ENCODE measurements at places on chromosomes 4 and X.

DNA sequence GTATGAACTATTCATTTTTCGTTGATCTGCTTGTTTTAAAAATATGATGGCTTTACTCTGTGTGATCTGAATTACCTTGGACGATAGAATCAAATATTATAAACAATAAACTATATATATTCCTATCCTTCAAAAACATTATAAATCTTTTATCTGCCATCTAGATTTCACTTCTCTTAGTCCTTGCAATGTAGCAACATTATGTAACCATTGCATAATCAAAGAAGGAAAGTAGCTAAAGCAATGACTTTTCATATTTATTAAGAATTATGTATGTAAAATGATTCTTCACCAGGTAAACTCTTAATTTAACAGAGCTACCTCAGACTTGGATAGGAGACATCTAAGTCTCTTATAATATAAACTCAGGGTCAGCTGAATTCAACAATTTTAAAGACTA lies 210.5 kb downstream of the ADAMTS3 start:
- DNase-seq = no peak

DNA sequence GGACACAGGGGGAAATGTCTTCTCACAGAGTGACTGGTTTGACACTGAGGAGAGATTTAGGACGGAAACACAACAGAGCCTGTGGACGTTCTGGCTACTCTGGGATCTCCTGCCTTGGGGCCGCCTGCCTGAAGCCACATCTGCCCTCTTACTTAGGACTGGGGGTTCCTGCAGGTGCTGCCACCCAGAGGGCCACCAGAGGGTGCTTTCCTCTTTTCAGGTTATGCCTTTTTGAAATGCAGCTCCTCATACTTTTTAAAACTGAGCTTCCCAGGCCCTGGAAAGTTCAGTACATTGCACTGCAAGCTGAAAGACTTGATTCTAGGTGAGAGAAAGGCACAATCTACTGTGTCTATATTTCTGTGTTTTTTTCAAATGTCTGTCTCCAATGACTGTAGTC lies 92.2 kb upstream of the PGRMC2 start:
- no peak for DNase-seq

DNA sequence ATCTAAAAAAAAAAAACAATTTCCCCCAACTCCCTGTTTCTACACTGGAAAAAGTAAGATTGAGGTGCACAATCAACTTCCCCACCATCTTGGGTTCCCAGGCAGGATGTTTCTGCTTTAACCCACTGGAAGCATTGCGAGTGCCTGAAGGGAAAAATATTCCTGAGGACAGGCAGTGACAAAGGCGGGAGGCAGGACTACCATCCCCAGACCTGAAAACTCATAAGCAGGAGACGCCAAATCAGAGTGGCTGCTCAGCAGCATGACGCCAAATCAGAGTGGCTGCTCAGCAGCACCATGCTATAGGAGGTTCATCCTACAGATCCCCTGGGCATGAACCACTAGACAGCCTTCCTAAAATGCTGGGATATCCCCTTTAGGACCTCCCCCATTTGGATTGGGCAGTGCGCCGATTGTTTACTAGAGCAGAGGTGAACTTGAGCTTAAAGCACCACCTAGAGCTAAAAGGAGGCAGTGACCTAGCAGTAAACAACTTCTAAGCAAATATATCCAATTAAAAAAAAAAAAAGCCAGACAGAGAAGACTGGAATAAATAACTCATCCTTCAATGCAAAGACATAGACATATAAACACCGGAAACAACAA lies 35.0 kb upstream of the GK start:
- DNase-seq = no peak

GRCh38 chrX:30653415-30654131 lies at the start of gene GK:
GK (plus strand) TSS chrX:30653423; CDS start chrX:30653538, 115 bp downstream.
- DNase-seq = no peak

DNA sequence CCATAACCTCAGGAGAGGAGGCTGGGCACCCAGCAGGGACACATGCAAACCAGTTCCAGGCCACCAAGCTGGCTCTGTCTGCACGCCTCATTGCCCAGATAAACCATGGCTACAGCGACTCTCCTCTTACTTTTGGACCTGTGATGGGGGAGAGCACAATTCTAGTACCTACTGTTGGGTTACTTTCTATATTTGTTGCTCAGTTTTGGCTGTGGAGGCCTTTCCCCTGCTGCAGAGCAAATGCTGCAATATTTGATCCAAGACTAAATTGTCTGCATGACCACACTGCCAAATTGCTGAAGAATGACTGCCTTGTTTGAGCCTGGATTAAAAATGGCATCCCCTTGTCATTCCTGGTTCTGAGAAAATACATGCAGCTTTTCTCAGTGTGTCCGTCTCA lies 253.5 kb downstream of the ARHGAP10 start:
- DNase-seq = no peak

- DNase-seq = no peak
Measured at GRCh38 chrX:2516623-2517022, 15.8 kb upstream of the DHRSX start.
